Stimulated activated CD8-positive, alpha-beta memory T cell treated with anti-CD3 and anti-CD28 coated beads, Interleukin-4, amount 100 ng/mL, for 1 hour (primary cell): ENCODE measurements at places on chromosomes 1 and 21.

DNA sequence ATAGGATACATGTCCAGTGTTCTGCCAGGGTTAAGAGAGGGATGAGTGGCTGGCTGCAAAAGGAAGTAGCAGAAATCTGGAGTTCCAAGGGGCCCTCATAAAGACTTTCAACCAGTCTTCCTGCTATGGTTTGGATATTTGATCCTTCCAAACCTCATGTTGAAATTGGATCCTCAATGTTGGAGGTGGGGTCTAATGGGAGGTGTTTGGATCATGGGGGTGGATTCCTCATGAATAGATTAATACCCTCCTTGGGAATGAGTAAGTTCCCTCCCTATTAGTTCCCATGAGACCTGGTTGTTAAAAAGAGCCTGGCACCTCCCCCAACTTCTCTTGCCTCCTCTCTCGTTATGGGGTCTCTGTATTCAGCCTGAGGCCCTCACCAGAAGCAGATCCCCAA lies 10.1 kb upstream of the GNG12 start:
- no peak for DNase-seq

DNA sequence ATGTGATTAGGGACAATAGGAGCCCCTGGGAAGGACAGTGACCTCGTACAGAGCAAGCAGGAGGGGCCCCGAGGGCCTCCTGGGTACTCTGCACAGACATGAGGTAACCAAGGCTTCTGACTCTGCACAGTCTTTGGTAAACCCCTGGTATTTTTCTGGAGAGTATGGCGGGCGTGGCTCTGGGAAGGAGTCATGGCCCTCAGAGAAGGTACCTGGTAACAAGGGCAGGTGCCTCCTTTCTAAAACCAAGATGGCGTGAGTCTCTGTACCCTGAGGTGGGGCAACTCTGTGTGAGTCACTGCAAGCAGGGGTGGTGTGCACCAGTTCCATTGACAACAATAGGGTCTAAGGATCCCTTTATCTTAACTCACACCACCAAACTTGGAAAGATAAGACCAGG lies 39.9 kb upstream of the SLC19A1 start:
- no peak for DNase-seq

DNA sequence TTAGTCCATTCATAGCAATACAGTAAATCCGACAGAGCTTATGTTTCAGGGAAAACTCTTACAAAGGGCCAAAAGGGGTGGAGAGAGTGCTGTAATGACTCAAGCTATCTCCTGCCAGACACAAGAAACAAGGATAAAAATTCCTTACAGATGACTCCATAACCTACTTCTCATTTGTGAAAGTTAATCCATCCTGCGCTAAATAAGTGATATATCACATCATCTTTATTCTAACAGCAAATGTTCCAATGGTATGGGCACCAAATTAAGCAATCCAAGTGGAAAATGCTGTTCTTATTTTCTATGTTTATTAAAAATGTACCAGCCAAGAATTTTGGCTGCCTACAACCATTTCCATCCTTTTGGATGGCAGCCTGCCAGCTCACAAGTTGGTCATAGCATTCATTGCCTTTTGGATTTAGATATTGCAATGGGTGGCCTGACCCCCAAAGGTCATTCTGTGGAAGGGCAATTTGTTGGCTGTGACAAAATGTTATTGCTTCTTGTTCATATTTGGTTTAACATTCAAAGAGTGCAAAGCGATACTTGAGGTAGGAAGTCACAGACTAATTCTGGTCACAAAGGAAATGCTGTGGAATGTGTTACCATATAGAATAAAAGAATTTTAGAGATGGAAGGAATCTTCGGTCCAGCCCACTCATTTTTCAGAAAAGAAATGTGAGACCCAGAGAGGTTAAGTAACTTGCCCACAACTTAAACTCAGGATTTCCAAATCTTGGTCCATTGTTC lies 2.8 kb upstream of the ENAH start:
- DNase-seq = no peak

DNA sequence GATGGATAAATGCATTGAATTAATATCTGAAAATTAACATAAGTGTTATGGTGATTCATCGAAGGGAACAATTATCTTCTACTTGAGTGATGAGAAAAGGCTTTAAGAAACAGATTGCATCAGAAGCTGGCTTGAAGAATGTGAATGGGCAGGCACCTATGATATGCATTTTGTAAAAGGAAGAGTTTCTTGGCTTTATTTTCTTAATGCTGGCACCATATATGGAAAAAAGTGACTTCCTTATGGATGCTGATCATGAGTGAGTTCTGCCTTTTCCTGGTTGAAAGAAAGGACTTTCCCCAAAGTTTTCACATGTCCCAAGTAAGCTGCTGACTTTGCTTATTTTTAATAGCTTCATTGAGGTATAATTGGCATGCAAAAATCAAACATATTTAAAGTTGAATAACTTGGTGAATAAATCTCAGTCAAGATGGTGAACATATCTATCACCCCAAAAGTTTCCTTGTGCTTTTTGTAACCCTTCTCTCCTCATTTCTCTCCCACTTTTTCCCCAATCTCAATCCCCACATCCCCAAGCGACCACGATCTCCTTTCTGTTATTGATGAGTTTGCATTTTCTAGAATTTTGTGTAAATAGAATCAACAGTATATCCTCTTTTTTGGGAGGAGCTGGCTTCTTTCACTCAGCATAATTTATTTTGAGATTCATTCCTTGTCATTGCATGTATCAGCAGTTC lies 74.2 kb downstream of the SPATA46 start:
- no peak for DNase-seq

GRCh38 chr21:44985441-44986401 lies 45.9 kb downstream of the SLX9 start:
- no peak for DNase-seq

GRCh38 chr21:17472592-17473271 lies 40.1 kb upstream of the CXADR start:
- no peak for DNase-seq

DNA sequence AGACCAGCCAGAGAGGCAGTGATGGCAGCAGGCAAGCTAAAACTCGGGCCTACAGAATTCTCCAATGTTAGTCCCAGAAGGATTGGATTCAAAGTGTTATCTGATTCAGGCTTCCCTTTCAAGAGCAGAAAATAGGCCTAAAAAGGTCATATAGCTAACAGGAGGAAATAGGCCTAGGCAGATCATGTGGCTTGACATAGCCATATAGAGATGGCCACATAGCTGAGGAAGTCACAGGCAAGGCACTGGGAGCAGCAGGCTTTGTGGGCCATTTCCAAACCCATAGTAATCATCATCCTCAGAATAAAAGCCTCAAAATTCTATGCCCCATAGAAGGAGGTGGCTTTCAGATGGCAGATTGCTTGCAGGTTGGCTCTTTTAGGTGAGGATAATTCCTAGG lies 29.0 kb upstream of the LMO4 start:
- DNase-seq = no peak

DNA sequence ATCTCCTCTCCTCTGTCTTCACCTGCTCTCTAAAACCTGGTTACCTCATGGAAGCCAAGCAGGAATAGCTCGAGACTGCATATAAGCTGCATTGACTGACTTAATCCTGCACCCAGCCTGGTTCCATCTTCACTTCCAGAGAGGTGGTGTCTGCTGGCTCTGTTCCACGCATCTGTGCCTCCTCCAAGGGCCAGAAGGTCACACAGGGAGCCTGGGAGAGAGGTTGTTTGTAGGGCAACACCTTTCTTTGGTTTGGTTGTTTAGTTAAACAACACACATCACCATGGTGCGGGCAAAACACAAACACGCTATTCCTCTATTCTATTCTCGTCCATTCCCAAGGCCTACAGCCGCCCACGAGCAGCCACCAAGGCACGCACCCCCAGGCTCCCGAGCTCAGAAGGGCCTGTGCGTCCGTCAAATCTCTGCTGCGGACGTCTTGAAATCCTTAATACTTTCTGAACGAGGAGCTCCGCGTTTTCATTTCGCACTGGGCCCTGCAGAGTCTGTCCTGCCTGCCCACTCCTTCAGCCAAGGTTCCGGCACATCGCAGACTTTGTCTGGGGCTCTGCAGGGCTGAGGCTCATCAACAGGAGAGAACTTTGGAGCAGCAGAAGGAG lies 116.2 kb downstream of the RIPK4 start:
- no peak for DNase-seq

DNA sequence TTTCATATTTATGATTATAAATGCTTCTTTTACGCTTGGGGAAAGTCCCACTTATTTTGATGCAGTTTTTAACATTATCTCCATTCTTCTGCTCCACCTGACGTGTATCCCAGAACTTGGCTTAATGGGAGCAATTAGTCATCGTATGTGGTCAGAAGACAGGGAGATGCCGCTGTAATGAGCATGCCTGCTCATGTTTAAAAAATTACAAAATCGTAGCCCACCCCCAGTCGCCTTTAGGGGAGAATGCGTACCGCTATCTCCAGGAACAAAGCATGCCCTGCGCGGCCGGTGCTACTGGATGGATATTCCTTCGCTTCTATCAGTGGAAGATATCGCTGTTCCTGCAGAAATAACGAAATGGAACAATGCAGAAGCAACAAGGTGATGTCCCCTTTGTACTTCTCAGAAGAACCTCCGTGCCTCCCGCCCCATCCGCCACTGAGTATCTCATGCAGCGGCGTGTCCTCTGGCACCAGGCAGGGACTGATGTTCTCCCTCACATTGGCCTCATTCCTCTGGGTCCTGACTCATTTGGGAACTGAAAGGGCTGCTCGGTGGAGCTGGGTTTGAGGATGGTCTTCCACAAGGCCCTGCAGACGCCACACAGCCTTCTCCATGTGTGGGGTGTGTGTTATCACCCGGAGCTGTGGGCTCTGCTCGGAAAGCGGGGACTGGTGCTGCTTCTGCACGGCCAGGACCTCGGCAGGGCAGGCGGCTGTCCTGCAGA lies 116.3 kb upstream of the COL6A1 start:
- DNase-seq = no peak

- DNase-seq = no peak
These were observed 2.1 kb upstream of the FCRLB start for GRCh38 chr1:161719325-161719611.
